Stimulated activated CD4-positive, alpha-beta T cell treated with anti-CD3 and anti-CD28 coated beads, Interleukin-1b, Interleukin-23, amount 100 ng/mL, for 1 hour (primary cell): ENCODE measurements at places on chromosomes 11 and 22.

GRCh38 chr11:113488931-113489351 lies 13.7 kb upstream of the DRD2 start:
- DNase-seq = no peak

- DNase-seq = no peak
These were observed 106.8 kb downstream of the GRAMD1B start for GRCh38 chr11:123536690-123537437.

DNA sequence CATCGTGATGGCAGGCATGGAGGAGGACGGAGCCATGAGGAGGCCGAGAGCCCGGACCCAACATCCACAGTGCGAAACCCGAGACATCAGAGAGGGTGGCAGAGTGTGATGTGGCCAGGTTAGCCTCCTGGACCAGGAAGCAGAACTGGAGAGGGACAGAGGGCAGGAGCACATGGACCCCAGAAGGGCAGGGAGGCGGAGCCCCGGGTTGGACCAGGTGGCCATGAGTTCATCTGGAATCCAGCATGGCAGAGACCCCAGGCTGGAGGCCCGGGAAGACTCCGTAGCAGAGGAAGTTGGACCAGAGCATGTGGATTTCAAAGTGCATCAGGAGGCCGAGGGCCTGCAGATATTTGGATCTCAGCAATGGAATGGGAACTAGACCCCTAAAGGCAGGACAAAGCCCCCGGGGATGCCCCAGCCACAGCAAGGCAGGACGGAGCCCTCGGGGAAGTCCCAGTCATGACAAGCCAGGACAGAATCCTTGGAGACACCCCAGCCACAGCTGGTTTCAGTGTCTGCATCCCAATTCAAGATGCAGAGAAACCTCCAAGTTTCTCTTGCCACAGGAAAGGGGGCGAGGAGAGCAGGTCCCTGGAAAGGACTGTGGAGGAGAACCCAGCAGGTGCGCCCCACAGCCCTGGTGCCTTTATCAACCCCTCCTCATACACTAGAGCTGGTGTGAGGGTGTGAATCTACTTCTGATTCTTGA lies 1393.4 kb downstream of the BRD1 start:
- no peak for DNase-seq

DNA sequence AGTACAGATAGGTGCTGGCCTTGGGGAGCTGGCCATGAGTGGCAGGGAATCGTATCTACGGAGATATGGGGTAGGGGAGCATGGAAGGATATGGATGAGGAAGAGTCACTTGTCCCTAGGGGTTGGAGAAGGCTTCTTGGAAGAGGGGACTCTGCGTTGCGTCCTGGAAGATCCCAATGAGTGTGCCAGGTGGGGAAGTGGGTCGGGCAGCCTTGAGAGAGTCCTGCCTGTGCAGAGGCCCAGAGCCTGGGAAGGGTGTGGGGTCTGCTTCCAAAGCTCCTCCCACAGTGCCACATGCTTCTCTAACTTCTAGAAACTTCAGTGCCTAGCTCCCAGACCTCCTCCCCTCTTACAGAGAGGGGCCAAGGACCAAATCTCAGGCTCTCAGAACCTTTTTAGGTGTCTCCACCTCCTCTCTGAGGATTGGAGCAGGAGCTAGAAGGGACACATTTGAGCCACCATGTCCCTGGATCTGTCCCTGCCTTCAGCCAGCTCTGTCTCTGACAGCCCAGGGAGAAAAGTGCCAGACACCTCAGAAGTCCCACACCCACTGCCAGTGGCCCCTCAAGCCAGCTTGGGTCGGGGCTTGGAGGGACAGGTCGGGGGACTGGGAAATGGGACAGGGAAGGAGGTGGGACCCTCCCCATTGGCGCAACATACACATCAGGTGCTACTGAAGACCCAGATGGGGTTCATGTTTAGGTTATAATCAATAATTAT lies 11.0 kb downstream of the RHBDD3 start:
- DNase-seq = no peak

DNA sequence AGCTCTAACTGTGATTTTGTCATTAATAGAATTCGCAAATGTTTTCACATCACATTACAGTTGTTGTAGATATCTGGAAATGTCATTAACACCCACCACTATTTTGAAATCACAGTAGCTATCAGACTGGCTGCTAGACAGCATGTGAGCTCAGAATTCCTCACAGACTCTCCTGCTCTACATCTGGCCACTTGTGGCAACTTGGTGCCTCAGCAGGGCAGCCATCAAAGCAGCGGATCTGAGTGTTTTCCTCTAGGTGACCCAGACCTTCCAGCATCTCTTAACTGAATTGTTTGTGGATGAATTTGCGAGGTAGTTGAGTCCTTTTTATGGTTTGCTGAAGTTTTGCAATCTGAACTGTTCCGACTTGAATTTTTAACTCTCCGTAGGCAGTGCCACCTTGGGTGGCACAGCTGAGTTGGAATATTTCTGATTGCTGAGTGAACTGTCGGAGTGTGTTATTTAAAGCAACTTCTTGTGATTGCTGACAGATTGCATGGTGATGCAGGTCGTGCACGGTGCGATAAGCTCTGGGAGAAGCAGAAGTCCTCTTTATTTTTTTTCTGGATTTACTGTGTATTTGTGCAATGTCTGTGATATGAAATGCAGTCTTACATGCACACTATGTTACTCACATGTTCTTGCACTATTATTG lies 114.0 kb upstream of the PLET1 start:
- no peak for DNase-seq

- DNase-seq = no peak
These were observed 57.8 kb downstream of the ELFN2 start for GRCh38 chr22:37369483-37369882.

DNA sequence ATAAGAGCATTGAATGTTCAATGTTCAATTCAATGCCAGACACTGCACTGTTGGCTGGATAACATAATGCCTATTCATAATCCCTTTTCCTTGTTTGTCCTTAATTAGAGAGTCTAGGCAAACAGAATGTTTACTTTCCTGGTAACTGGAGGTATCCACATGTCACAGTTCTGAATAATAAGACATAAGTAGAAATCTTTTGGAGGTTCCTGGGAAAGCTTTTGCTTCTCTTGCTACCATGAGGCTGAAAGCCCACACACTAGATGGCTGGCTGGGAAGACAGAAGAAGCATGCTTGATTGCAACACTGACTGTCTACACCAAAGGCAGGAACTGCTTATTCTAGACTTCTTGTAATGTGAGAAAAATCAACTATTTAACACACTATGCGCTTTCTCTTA lies 79.5 kb downstream of the GAB2 start:
- no peak for DNase-seq

DNA sequence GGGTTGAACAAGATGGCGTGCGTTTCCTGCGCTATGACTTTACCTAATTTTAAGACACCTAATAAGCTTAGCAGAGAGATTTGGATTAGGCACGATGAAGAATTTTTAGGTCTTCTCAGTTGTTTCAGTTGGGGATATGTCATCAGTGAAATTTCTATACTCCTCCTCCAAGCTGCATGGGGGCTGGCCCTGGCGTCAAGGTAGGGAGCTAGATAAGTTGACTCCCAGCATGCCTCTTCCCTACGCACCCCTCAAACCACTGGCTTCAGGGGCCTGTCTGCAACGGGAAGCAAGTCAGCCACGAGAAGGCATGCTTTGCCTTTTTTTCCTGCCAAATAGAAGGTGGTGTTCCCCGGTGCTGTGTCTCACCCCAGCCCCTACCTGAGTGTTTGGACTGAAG lies 13.3 kb downstream of the DGAT2 start:
- DNase-seq = no peak

DNA sequence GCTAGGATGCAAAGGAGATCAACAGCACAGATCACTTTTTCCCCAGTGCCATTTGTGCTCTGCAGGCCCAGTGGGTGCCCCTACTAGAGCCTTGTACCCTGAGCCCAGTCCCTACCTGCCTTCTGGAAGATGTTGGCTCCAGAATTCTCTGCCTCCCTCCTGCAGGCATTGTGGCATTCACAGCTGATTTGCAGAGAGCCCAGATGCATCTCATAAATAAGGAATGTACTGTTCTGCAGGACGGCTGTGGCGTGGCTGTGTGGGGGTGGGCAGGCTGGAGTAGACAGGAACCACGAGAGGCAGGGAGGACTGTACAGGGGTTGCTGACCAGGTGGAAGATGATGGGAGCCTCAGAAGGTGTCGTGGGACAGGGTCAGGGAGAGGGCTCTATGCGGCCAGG lies 11.2 kb upstream of the MIAT start:
- no peak for DNase-seq

GRCh38 chr11:109668973-109669634 lies 247.1 kb downstream of the C11orf87 start:
- no peak for DNase-seq

DNA sequence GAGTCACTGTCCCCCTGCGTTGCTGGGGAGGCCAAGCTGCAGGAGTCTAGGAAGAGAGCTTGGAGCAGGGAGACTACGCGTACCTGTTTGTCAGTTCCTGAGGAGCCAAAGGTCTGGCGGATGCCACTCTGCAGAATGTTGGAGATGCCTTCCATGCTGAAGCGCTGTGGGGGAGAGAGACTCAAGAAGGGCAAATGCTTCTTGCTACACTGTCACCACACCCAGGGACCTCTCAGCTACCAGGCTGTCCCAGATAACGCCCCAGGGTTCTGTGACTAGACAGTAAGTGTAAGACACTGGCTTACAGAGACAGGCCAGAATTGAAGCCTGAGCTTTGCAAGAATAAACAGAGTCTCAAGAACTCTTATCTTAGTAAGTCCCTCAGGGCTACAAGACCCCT lies 42.0 kb downstream of the FEZ1 start:
- no peak for DNase-seq

DNA sequence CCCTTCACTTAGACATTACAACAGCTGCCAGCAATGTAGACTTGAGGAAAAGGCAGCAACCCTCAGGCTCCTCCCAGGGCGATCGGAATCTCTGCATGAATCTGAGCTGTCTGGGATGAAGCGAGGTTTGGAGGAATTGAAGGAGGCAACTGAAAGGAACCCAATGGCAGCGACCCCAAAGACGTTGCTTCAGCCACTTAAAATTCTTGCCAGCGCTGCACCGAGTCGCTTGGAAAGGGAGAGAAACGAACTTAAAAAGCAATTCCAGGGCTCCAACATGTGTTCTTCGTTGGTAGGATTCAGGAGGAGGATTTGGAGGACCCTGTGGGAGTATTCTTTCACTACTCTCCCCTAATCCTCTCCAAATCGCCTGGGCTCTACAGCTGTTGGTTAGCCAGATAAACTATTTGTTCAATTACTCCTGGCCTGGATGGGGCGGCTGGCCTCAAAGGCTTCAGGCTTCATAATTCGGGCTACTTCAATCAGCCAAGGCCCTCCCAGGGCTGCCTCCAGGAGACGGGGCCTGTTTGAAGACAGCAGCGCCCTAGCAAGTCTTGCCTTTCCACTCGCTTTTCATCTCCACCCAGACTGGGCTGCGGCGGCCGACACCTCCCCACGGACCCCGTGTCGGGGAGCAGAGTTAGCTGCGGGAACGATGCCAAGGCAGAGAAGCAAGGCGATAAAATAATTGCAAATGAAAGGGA lies 72.4 kb upstream of the TMEM45B start:
- DNase-seq = no peak

- no peak for DNase-seq
These were observed 2.7 kb upstream of the ARHGAP42 start for GRCh38 chr11:100684101-100685065.

- DNase-seq = no peak
These were observed 357.5 kb downstream of the TENM4 start for GRCh38 chr11:79083352-79083751.

DNA sequence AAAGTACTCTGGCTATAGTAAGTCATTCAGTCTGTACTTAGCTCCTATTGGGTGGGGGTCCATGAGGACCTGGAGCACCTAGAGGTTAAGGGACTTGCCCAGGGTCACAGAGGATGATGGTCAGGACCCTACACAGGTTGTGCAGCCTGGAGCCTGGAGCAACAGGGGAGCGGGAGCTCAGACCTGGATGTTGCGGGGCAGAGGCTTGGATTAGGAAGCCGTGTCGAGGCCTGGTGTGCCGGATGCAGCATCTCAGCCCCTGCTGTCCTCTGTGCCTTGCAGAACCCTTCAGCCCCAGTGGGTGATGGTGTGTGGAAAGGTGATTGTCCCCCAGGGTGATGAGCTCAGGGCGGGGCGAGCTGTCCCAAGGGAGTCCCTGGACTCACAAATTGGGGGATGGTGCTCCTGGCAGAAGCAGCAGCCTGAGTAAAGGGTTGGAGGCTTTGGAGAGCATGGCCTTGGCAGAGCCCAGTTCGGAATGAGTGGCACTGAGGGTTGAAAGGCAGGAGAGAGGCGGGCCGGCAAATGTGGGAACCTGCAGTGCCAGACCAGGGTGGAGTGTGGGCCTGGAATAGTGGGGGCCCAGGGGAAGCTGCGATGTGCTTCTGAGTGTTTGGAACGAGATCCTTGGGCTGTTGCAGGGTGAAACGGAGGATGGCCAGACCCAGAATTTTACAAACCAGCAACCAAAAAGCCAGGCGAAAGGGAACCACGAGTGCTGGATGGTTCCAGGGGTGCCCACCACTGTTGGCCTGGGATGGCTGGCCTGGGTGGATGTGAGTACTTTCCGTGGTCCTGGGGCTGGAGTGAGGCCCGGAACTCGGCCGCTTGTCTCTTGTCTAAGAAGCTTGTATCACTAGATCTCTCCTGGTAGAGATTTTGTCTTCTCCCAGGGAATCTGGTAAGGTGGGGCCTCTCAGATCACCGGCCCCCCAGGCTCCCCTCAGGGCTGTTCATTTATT lies 2.9 kb downstream of the TPCN2 start:
- DNase-seq = no peak

GRCh38 chr11:13376838-13377237 lies 86.2 kb downstream of the BTBD10 start:
- no peak for DNase-seq

GRCh38 chr11:44982496-44983062 lies 31.9 kb upstream of the TP53I11 start:
- DNase-seq = no peak

GRCh38 chr11:1478544-1478943 lies 8.0 kb downstream of the MOB2 start:
- DNase-seq = no peak

- no peak for DNase-seq
These were observed at the start of gene CNTF for GRCh38 chr11:58622344-58622743. Gene CNTF, plus strand, starts transcription at chr11:58622665. Its CDS starts 88 bp downstream, at chr11:58622753.

DNA sequence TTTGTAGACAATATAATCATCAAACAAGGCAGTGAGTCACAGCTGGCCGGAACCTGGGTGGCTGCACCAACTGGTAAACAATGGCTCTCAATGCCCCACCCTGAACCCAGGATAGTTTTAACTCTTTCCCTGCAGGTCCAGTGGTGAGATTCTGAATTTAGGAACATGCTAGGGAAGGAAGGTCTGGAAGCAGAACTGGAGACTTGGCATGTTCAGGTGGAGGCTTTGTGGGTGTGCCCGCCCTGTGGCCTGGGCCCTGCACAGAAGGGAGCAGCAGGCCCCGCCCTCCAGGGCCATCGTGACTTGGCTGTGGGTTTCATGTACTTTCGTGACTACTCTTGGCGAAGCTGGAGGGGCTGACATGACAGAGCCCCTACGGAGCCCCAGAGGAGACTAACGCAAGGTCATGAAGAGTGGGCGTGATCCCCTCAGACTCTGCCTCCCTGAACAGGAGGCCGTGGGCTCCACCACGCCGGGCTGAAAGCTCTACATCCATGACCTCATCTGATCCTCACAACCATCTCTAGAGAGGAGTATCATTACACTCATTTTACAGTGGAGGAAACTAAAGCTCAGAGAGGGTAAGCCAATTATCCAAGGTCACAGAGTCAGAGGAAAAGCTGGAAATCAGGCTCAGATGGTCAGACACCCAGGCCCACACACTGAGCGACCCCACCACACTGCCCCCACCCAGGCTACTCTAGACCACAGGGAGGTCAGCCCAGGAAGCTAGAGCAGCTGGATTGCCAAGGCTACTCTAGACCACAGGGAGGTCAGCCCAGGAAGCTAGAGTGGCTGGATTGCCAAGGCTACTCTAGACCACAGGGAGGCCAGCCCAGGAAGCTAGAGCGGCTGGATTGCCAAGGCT lies 27.3 kb downstream of the MAFF start:
- DNase-seq = no peak
